ENCODE measurements at places on chromosomes 11 and 22.
A peak's percentile ranks its signal among the peaks of the same experiment; 100 is the strongest.

- no peak for DNase-seq
Measured at GRCh38 chr11:100706179-100706578, 19.1 kb downstream of the ARHGAP42 start.

GRCh38 chr11:94539420-94539819 is 4.3 kb upstream of the FUT4 start:
- no peak for DNase-seq

GRCh38 chr22:48642550-48642949 is 1185.1 kb downstream of the BRD1 start:
- no peak for DNase-seq

DNA sequence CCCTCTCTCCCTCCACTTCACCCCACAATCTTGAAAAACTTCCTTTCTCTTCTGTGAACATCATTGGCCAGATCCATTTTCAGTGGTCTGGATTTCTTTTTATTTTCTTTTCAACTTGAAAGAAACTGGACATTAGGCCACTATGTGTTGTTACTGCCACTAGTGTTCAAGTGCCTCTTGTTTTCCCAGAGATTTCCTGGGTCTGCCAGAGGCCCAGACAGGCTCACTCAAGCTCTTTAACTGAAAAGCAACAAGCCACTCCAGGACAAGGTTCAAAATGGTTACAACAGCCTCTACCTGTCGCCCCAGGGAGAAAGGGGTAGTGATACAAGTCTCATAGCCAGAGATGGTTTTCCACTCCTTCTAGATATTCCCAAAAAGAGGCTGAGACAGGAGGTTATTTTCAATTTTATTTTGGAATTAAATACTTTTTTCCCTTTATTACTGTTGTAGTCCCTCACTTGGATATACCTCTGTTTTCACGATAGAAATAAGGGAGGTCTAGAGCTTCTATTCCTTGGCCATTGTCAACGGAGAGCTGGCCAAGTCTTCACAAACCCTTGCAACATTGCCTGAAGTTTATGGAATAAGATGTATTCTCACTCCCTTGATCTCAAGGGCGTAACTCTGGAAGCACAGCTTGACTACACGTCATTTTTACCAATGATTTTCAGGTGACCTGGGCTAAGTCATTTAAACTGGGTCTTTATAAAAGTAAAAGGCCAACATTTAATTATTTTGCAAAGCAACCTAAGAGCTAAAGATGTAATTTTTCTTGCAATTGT is 92.3 kb downstream of the CD44 start:
- no peak for DNase-seq

- DNase-seq = peak; percentile 91
Measured at GRCh38 chr11:20110908-20111669, 49.2 kb downstream of the DBX1 start.

GRCh38 chr22:40741116-40741515 is 61.8 kb downstream of the MCHR1 start:
- DNase-seq = no peak

- DNase-seq = no peak
Measured at GRCh38 chr22:19680911-19681862, 33.1 kb upstream of the SEPTIN5 start.

DNA sequence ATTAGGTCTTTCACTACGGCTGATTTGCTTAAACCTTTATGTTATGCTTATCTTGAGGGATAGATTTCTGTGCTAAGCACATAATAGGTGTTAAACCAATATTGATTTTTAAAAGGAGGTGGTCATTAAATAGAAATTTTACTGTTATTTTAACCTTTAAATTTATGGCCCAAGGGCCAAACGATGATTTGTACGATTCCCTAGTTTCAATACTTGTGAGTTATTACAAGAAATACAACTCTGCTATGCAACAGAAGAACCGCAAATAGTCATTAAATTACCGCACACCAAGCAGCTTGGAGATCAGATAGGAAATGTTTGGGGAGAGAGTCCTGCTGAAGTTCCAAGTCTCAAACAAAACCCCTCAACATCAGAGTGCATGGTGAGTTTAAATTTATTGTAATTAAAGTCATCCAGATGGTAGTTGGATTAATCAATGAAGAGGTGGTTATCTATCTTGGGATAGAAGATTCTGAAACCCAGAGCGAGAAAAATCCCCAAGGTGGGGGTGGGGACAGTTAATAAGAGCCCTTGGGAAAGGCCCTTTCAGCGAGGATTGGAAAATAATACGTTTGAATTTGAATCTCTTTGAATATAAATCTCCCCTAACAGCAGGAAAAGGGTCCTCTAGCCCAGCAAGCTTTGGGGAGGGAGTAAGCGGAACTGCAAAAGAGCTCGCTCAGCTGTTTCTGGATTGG is 805 bp upstream of the QSER1 start:
- peak; percentile 71 for DNase-seq

GRCh38 chr22:40044870-40045834 is 50.4 kb downstream of the FAM83F start:
- DNase-seq = peak; percentile 52

- no peak for DNase-seq
Measured at GRCh38 chr11:57203359-57203758, 21.6 kb downstream of the LRRC55 start.

DNA sequence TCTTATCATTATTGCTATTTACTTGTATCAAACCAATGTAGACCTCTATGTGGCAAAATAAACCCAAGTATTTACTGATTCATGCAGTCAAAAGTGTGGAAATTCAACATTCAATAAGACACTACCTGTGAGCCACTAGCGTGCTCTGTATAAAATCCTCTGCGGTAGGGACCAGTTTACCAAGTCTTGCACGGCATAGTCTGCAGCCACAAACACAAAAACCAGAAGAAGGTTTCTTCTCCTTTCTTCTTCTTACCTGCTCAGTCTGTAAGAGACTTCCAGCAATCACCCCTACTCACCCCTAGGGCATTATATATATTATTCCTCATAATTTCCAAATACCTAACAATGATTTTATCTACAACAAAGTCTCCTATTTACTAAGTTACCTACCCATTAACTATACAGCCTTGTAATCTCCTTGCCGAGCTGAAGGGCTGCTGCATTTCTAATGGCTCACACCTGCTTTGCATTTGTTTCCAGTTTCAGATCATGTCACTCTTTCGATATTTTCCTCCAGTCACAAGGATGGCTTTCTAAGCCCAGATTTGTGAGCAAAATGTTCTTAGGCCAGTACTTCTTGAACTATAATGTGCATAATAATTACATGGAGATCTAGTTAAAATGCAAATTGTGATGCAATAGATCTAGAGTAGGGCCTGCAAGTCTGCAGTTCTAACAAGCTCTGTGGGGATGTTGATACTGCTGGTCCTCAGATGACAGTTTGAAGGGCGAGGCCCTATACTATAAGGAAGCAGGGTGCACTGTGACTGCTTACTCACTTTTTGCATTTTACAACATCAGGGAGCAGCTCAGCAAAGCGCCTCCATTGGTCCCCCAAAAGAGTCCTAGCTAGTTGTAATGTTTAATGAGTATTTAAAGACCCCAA is 191.9 kb upstream of the DDI1 start:
- no peak for DNase-seq

- DNase-seq = no peak
Measured at GRCh38 chr11:65290448-65291165, 24.1 kb upstream of the CDC42EP2 start.

GRCh38 chr11:46003572-46003971 is 81.1 kb downstream of the LARGE2 start:
- DNase-seq = peak; percentile 28

- peak; percentile 84 for DNase-seq
Measured at GRCh38 chr11:84909740-84910139, 717.4 kb downstream of the DLG2 start.

- DNase-seq = no peak
Measured at GRCh38 chr11:45635907-45636306, 29.5 kb downstream of the CHST1 start.

GRCh38 chr11:110907629-110908028 is 195.4 kb upstream of the ARHGAP20 start:
- DNase-seq = no peak

DNA sequence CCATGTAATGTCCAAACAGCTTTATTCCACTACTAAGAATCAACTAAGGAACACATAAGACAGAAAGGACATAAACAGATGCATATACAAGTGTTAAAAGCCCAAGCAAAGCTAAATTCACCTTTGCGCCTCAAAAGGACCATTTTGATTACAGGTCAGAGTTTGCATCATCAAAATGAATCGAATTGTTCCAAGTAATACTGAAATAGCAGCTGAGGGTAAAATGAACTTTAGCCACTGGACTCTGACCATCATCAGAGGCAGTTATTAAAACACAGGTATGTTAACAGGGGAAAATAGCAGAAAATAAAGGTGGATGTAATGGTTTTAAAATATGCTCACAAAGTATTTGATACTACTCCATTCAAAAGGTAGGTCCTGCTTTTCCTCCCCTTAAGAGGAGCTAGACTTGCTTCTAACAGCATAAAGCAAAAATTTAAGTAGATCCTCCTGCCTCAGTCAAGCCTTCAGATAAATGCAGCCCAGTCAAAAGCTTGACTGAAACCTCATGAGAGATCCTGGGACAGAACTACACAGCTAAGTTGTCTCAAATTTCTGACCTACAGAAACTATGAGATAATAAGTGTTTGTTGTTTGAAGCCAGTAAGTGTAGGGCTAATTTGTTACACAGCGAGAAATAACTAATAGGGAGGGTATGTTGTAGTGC is 35.4 kb downstream of the RBFOX2 start:
- DNase-seq = no peak

DNA sequence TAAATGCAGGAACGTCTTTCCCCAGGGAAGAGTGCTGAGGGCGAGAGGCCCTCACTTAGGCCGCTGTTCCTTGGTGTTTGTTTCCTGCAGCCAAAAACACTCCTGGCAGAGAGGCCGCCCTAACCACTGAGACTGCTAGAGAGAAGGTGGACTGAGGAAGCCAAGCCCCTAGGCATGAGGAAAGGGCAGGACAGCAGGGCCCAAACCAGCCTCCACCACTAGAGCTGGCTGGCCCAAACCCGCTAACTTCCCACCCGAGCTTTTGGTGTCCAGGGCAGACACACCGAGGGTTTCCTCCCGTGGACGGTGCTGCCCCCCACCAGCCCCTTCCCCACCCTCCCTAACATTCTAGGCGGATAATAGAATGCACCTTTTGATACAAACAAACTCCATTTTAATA is 6.0 kb downstream of the FGF19 start:
- no peak for DNase-seq

Data from mesendoderm (in vitro differentiated cells).